SK-N-DZ (cell line): ENCODE measurements at places on chromosomes 2 and 18.

GRCh38 chr2:232292395-232293154 is 86.0 kb upstream of the ALPP start:
- peak; percentile 31 for DNase-seq

DNA sequence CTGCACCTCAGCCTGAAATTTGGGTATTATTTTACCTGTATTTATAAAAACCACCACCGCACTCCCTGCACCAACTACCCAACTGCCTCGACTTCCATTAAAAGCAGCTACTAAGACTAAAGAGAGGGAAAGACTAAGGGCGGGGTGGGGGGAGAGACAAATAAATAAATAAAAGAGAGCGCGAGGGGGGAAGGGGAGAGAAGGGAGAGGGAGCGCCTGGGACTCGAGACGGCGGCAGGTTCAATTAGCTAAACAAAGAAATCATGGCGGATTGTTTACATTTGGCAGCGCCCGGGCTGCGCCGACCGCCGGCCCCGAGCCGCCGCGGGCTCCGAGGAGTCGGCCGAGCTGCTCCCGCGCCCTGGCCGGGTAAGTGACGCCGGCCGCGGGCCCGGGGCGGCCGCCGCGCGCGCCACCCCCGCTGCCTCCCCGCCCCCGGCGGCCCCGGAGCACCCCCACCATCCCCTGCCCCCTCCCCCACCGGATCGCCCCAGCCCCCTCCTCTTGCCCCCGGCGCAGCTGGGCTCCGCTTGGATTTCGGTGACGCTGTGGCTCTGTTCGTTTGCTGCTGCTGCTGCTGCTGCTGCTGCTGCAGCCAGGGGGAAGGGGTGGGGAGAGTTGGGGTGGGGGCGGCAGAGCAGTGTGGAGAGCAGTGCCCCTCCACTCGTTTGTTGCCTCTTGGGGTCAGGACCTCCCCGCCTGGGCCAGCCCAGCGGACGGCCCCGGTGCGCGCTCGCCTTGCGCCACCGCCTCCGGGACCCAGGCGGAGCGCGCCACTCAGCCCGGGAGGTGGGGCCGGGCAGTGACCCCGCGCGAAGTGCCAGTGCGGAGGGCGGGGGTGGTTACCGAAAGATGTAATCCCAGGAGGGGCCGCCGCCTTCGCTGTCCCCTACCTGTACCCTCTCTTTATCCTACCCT is 187.2 kb upstream of the FANCL start:
- DNase-seq: no peak

- DNase-seq: peak; percentile 2
These were observed 122.9 kb upstream of the ACVR1C start for GRCh38 chr2:157751462-157752058.

DNA sequence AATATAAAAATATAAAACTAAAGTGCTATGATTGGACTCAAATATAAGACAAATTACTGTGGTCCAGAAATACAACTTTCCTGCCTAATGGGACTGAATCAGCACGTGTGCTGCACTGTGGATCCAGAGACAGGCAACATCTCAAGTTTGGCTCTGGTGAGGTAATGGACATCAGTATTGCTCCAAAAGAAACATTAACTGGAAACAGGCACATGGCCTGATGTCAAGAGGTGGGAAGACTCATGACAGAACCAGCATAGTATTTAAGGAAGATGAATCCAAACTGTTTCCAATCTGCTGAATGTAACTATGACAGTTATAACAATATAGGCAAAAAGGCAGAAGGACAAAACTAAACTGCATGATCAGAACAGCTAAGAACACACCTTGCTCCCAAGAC is 354.6 kb downstream of the FSIP2 start:
- no peak for DNase-seq

DNA sequence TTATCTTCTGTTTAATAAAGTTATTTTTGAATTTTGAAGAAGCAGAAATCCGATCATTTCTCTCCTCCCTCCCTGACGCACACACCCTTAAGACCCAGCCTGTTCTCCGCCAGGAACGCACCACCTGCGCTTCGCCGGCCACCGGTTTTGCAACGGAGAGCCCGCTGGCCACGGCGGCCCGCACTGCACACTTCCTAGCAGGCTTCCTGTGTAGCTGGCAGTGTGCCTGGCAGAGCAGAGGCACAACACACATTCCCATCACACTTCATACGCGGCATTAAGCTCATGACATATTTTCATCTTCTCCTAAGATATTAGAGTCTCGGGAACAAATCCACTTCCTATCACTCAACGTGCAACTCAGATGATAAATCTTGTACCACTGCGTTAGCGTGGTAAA is 148.0 kb downstream of the HDAC4 start:
- no peak for DNase-seq

DNA sequence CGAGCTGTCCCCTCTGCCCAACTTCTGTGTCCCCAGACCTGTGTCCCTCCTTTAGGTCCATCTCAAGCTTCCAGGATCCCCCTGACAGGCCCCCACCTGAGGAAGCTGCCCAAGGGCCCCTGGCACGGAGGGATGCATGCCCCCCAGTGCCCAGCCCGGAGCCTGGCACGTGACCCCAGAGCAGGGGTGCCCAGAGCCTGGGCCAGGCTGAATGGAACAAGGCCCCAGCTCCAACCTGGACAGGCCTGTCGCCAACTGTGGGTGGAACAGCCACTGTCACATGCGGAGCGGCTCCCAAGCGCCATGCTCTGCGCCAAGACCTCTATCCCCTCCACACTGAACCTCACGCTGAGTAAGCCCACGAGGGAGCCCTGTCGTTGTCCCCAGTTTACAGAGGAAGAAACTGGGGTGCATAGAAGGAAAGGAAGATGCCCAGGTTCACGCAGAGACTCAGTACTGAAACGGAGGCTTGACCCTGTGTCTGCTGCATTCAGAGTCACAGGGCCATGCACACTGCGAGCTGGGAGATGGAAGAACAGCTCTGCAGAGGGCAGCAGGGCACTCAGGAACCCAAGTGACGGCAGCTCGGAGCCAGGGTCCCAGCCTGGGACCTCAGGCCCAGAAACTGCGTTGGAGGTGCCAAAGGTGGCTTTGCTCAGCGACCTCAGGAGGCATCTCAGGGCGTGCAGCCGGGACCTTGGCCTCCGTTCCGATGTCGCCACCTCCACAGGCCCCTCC is 5.5 kb upstream of the ECEL1 start:
- DNase-seq: no peak

GRCh38 chr2:162890690-162891311 is 52.2 kb upstream of the KCNH7 start:
- DNase-seq: peak; percentile 76

DNA sequence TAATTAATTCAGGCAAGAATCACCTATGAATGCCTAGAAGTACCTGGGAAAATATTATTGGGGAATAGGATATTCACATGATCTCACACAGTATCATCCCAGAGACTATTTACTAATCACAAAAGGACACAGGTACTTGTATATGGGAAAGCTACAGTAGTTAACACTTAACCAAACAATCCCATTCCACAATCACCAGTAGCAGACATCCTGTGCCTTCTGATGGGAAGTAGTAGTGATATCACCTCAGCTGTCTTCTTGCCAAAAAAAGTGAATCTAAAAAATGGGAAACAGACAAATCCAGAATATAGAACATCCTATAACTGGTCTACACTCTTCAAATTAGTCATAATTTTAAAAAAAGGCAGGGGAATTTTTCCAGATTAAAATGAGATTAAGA is 75.6 kb upstream of the CCDC150 start:
- no peak for DNase-seq

- no peak for DNase-seq
These were observed 7.3 kb downstream of the SIX2 start for GRCh38 chr2:45001869-45002385.

DNA sequence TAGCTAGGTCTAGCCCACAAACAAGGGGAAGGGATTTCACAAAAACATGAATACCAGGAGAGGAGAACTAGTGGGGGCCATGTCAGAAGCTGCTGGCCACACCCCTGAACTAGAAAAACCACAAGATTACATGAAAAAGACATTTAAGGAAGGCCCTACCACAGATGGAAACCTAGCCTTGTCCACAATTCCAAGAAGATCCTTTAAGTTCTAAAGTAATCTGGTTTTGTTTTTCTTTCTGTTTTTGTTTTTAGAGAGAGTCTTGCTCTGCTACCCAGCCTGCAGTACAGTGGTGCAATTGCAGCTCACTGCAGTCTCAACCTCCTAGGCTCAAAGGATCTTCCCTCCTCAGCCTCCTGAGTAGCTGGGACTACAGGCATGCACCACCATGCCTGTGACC is 34.2 kb upstream of the CAB39 start:
- DNase-seq: no peak

DNA sequence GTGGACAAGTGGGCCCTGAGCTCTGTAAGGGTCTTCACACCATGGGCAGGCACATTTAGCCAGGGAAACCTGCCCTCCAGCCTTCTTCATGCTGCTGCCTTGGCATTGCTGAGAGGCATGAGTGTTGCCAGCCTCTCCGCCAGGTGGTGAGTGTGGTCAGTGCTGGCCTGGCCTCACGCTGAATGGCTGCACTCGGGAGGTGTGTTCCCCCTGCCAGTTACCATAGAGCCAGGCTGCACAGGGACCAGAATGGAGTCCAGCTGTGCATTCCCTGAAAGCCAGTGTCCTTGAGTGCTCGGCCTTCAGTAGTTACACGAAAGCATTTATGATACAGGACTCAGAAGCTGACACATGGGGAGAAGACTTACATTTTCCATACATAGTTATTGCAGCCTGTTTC is 139.7 kb downstream of the ATP9B start:
- no peak for DNase-seq

GRCh38 chr2:234178330-234179030 is 128.0 kb downstream of the SPP2 start:
- DNase-seq: no peak

GRCh38 chr2:101124643-101125366 is 26.4 kb downstream of the TBC1D8 start:
- no peak for DNase-seq

GRCh38 chr18:38551881-38552280 is 986.3 kb upstream of the CELF4 start:
- DNase-seq: no peak

DNA sequence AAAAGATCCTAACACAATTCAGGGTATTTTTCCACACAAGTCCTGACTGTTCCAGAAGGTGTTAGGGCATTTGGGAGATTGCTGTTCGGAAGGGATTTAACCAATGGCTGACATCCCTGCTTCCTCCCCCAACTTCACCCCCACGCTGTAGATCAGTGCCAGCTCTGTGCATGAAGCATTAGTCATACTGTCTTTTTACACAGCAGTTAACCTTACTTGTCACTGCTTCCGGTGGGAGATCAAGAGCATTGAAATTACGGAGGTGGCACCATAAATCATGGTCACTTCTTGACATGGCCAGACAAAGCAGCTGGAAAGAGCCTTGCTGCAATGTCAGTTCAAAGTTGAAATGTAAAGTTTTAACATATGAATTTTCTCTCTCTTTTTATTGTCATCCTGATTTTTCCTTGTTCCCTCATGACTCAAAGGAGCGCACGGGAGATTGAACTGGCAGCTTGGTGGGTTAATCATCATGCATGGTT is 70.2 kb downstream of the HRH4 start:
- DNase-seq: no peak

DNA sequence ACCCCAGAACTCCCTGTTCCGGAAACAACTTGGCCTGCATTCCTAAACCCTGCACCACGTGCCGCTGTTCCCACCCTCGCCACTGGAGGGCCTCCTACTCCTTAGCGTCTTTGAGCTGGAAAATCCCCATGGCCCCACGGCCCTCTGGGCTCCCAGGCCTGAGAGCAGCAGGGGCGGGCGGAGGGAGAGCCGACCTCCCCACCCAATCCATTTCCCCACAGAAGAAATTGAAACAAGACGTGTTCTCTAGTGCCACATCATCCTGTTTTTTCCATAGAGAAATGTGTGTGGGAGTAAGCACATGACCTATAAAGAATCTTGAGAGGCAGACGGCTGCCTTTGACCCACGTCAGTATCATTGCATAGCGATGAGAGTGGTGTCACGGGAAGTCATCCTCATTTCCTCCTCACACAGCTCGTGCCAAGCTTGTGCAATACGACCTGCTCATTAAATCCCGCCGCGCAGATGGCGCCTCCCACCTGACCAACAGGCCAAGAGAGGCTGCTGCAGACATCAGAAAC is 79.2 kb downstream of the LAMA1 start:
- DNase-seq: peak; percentile 50

- DNase-seq: no peak
These were observed 11.3 kb upstream of the COPS8 start for GRCh38 chr2:237074211-237074993.

- DNase-seq: no peak
These were observed 562.8 kb upstream of the SALL3 start for GRCh38 chr18:78416853-78417252.

DNA sequence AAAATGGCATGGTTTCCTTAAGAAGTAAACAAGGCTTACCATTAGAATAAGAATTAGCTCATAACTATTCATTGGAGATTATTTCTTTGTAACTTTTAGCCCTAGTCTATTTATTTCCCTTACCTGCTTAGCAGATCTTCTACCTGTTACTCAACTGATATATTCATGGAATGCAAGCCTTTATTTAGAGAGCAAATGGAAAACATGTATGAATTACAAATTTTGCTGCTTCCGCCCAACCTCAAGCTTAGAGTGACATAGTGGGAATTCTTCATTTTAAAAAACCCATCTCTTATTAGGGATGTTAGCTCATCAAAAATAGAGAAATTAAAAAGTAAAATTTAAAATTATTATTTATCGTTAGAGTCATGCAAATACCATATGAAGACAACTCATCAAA is 110.9 kb downstream of the STRN start:
- DNase-seq: no peak
